ENCODE measurements at places on chromosomes 2 and 18.

- DNase-seq, result no peak
These were observed at the start of gene LRP1B for GRCh38 chr2:142131010-142131669. Gene LRP1B, minus strand, starts transcription at chr2:142131016. Its CDS starts 287 bp downstream, at chr2:142130729.

- DNase-seq, result peak; percentile 30
These were observed 176.3 kb downstream of the ANKRD30B start for GRCh38 chr18:14924226-14924625.

DNA sequence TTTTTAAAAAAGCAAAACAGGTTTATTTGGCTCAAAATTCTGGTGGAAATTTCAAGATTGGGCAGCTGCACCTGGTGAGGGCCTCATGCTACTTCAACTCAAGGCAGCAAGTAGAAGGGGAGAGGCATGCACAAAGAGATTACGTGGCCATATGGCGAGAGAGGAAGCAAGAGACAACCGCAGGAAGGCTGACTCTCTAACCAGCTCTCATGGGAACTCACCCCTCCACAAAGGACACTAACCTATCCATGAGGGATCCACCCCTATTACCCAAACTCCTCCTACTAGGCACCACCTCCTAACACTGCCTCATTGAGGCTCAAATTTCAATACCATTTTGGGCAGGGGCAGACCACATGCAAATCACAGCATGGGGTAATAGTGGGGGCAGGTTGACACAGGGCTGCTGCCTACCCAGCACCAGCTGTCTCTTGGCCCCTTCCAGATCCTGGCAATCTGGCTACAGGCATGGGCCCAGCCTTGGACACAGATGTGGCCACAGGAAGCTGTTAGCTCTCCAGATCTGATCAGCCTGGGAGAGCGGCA is 2.0 kb upstream of the CAPN10 start:
- DNase-seq, result no peak

DNA sequence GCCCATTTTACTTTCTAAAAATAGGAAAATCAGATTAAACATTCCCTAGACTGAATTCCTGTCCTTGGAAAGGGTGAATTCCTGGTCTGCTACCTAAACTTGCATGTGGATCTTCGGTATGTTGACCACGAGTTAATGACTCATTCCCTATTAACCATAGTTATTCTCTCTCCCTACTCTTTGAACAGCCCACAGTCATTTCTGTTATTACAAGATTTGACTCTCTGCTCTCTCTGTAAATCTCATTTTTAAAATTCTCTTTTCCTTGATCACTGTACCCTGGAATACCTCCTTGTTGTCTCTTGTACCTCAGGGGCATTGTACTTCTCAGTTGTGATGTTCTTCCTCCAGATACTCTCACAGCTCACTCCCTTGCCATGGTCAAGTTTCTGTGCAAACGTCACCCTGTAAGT is 92.0 kb upstream of the GULP1 start:
- DNase-seq, result no peak

- no peak for DNase-seq
These were observed 58.1 kb downstream of the CLASP1 start for GRCh38 chr2:121591199-121591598.

GRCh38 chr18:59305295-59305694 is 13.2 kb downstream of the CPLX4 start:
- DNase-seq, result no peak
